ENCODE measurements at places on chromosomes 5 and 9. TPM values are rescaled to one million over a fixed set of nuclear protein-coding genes. Genes with fewer than 3 reads are reported as not detected.

DNA sequence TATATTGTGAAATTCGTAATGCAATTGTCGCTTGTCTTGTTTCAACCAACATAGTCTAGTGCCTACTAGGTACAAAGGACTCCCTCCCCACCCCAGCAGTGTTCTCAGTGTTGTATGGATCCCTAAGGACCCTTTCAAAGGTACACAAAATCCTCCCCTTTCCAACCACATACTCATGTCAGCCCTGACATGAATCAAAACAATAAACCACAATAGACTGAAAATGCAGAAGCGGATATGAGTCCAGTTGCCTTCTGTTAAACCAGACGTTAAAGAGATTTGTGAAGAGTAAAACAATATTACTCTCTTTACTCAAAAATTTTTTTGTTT is 82.4 kb upstream of the IFNK start:
- no peak overlapping the region for H3K27ac ChIP-seq
- no peaks in the 10 kb centered on the region for H3K27me3 ChIP-seq
- DNase-seq: no peak
- no peaks in the 10 kb centered on the region for H3K36me3 ChIP-seq

Gene SPINK6
- not detected for total RNA-seq

DNA sequence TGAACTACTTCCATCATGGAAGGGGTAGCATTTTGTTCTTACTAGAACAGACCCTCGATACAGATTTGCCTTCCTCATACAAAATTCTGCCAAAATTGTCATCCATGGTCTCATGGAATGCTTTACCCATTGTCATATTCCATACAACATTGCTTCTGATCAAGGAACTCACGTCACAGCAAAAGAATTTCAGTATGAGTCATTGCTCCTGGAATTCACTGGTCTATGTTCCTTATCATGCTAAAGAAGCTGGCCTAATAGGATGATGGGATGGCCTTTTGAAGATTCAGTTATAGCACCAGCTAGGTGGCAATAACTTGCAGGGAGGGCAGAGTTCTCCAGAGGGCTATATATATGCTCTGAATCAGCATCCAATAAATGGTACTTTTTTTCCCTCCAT is 18.2 kb upstream of the FNIP1 start:
- H3K36me3 ChIP-seq: no peaks in the 10 kb centered on the region
- no peak overlapping the region for H3K27ac ChIP-seq
- H3K27me3 ChIP-seq: no peaks in the 10 kb centered on the region
- peak; percentile 53 for DNase-seq
- H3K4me3 ChIP-seq: no peak overlapping the region

Gene CPLANE1
- 18.1 TPM for total RNA-seq

Gene ECSCR
- total RNA-seq: not detected

- H3K27me3 ChIP-seq: no peaks in the 10 kb centered on the region
- H3K36me3 ChIP-seq: no peaks in the 10 kb centered on the region
- H3K27ac ChIP-seq: peak overlapping the region; percentile 93
- DNase-seq: no peak
Observed at GRCh38 chr5:149961186-149961685, 678 bp downstream of the SLC26A2 start.

Gene CDO1
- not detected for total RNA-seq

- no peaks in the 10 kb centered on the region for H3K36me3 ChIP-seq
- no peak for DNase-seq
- no peaks in the 10 kb centered on the region for H3K27me3 ChIP-seq
Observed at GRCh38 chr9:68841276-68842052, 136.4 kb downstream of the PIP5K1B start.

GRCh38 chr9:137139468-137140150 is 655 bp downstream of the GRIN1 start:
- no peak for DNase-seq
- H3K4me3 ChIP-seq: no peak overlapping the region
- no peaks in the 10 kb centered on the region for H3K36me3 ChIP-seq
- no peak overlapping the region for H3K27ac ChIP-seq

Gene IL33
- total RNA-seq: not detected

DNA sequence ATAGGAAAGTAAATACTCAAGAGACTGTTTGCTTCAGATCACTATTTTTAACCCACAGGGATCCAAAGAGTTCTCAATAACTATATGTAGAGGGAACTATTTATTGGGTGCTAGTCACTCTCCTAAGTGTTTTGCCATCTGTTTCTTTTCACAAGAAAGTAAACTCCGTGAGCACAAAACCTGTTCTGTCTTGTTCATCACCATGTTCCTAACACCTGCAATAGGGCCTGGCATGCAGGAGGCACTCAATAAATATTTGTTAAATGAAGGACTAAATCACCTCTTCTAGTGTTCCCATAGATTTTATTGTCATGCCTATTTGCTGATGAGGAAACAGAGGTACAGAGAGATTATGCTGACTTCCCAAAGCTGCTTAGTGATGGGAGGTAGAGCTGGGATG is 118.2 kb downstream of the VCAN start:
- no peak overlapping the region for H3K4me3 ChIP-seq
- H3K27me3 ChIP-seq: no peaks in the 10 kb centered on the region
- DNase-seq: no peak
- no peak overlapping the region for H3K27ac ChIP-seq
- H3K4me1 ChIP-seq: no peaks in the 10 kb centered on the region
- H3K36me3 ChIP-seq: no peaks in the 10 kb centered on the region

Gene GABBR2
- 6.3 TPM for total RNA-seq

DNA sequence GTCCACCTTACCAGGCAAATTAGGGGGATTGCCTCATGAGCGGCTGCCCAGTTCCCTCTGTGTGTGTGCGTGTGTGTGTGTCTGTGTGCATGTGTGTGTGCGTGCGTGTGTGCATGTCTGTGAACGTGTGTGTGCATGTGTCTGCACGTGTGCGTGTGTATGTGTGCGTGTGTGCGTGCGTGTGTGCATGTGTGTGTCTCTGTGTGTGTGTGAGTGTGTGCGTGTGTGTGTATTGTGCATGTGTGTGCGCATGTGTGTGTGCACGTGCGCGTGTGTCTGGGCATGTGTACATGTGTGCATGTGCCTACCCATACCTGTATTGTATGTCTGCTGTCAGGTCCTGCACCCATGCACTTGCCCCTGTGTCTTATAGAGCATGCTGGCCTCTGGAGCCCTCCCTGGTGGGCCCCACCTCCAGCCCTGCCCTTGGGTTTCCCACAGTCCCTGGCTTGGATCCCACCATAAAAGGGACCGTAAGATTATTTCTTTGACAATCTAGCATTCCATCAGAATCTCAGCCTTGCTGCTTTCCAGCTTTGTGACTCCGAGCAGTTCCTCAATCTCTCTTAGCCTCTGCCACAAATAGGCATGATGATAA is 9.3 kb downstream of the PSD2 start:
- DNase-seq: no peak
- H3K27ac ChIP-seq: no peak overlapping the region
- H3K36me3 ChIP-seq: no peaks in the 10 kb centered on the region
- H3K4me3 ChIP-seq: no peak overlapping the region
- no peaks in the 10 kb centered on the region for H3K4me1 ChIP-seq

- H3K36me3 ChIP-seq: no peaks in the 10 kb centered on the region
- H3K27ac ChIP-seq: no peak overlapping the region
- H3K4me1 ChIP-seq: peaks cover 19% of the 10 kb centered on the region
- DNase-seq: no peak
Observed at GRCh38 chr5:107610798-107611197, 59.9 kb downstream of the EFNA5 start.

DNA sequence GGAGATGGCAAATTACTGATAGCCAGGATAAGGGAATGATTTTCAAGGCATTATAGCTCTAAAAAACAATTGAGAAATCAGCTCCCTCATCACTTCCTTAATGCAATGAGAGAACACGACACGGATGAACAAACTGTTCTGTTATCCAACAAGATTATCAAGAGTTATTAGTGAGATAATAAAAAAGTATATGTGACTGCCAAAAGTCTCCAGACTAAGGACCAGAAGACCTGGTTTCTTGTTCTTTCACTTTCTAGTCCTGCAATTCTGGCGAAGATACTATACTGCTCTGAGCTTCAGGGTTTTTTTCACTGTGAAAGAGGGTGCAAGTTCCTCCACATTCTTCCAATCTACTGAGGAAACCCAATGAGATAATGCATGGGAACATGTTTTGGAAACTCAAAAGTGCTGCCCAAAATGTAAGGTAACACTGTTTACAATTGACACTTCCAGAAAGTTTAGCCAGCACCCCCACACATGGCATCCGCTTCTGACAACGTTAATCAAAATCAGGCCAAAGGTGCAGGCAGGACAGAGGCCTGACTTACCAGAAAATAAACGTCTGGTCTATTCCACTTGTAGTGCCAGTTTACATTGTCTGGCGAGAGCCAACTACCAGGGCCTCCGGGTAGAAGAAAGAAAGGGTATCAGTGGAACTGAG is 254.2 kb downstream of the DOCK8 start:
- peak overlapping the region; percentile 48 for H3K27ac ChIP-seq
- no peaks in the 10 kb centered on the region for H3K36me3 ChIP-seq
- peak overlapping the region; percentile 63 for H3K4me3 ChIP-seq
- no peak for DNase-seq

DNA sequence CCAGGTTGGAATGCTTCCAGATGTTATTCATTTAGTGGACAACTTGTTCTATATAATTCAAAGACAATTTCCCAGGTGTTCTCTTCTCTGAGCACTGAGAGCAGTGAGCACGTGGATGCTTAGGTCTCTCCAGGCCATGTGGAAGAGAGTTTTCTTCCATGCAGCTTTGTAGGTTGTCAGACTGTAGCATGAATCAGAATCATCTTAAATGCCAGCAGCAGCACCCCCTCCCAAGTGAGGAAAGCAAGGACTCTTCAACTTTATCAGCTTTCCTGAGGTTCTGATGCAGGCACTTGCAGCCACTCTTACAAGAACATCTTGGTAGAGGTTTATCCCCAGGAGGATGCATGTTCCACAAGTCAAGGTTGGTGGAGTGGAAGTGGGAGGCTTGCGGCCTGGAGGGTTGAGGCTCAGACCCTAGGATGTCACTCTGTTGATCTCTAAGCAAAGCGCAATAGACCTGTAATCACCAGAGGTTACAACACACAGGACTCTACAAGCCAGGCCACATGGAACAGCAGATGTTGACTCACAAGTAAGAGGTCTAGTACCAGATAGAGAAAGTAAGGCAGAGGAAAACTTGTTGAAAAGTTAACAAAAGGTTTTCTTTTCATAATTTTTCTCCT is 47.7 kb downstream of the UGCG start:
- peak overlapping the region; percentile 29 for H3K27ac ChIP-seq
- no peaks in the 10 kb centered on the region for H3K36me3 ChIP-seq
- no peak for DNase-seq

- no peak overlapping the region for H3K27ac ChIP-seq
- H3K36me3 ChIP-seq: no peaks in the 10 kb centered on the region
- no peaks in the 10 kb centered on the region for H3K4me1 ChIP-seq
- H3K27me3 ChIP-seq: no peaks in the 10 kb centered on the region
Observed at GRCh38 chr5:121949885-121950284, 11.9 kb upstream of the SRFBP1 start.

DNA sequence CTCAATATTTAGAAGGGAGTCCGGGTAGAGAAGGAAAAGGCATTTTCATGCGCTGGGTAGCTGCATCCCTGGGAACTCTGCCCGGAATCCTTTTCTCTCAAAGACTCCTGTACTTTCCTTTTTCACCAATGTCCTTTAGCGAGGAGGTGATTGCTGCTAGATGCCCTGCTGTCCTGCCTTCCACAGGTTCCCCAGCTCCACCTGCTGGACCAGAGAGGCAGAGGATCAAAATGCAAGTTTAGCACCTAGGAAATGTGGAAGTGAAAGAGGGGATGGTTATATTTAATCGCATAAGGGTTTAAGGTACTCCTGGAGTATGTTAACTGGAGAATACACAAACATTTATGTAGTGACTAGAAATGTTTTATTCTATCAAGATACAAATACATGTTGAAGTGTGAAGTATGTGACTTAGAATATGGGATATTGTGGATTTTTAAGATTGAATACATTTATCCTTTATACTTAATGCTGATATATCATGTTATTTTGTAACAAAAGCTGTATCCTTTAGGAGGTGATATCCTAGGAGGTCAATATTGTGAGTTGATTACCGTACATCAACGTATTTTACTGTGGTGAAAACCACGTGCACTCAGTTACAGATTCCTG is 145.7 kb downstream of the ARHGAP26 start:
- peak; percentile 10 for DNase-seq
- no peaks in the 10 kb centered on the region for H3K27me3 ChIP-seq
- H3K4me1 ChIP-seq: no peaks in the 10 kb centered on the region
- H3K27ac ChIP-seq: no peak overlapping the region
- H3K4me3 ChIP-seq: no peak overlapping the region

DNA sequence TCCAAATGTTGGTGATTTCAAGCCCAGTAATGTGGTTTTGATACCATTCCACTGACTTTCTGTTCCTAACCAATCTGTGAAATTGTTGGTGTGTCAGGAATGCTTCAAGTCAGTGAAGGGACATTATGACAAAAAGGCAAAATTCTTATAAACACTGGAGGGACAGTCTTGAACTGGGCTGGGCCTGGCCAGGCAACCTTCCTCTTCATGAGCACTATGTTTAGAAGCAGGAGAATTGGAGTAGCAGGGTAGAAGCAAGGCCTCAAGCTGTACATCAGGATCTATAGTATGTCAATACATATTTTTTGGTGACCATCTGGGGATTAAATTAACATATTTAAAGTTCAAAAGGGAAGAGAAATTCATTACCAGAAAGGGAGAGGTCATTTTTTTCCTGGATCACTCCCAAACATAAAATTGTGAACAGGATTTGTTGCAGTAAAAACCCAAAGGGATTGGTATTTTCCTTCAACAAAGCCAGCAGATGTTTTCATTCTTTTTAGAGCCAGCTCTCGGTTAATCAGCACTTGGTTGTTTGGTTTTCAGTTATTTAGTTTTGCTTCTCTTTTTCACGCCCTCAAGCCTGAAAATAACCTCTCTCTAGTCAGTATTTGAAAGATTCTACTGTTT is 77.9 kb upstream of the PIK3R1 start:
- no peaks in the 10 kb centered on the region for H3K4me1 ChIP-seq
- no peaks in the 10 kb centered on the region for H3K27me3 ChIP-seq
- H3K36me3 ChIP-seq: no peaks in the 10 kb centered on the region
- H3K27ac ChIP-seq: no peak overlapping the region
- H3K4me3 ChIP-seq: no peak overlapping the region

Gene CCL28
- 5.8 TPM for total RNA-seq

DNA sequence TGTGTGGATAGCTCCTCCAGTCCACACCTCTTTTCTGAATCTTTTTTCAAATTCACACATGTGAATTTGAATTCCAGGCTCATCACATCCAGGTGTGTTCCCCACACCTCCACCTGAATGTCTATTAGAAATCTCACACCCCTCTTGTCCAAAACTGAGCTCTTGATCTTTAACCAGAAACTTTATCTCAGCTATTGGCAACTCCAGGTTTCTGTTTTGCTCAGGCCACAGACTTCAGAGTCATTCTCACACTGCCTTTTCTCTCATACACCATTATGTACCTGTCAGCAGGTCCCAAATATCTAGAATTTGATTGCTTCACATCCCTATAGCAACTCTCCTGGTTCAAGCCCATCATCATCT is 11.6 kb downstream of the NIPSNAP3B start:
- H3K27ac ChIP-seq: no peak overlapping the region
- DNase-seq: no peak
- H3K27me3 ChIP-seq: no peaks in the 10 kb centered on the region
- H3K4me1 ChIP-seq: no peaks in the 10 kb centered on the region
- H3K4me3 ChIP-seq: no peak overlapping the region

- no peaks in the 10 kb centered on the region for H3K27me3 ChIP-seq
- no peaks in the 10 kb centered on the region for H3K36me3 ChIP-seq
- H3K4me1 ChIP-seq: no peaks in the 10 kb centered on the region
- H3K27ac ChIP-seq: peak overlapping the region; percentile 31
- DNase-seq: no peak
Observed at GRCh38 chr5:124025306-124025845, 513.4 kb downstream of the CSNK1G3 start.
